AG20443 (cell line): ENCODE measurements at places on chromosomes 3 and 15.

- no peak for DNase-seq
Observed at GRCh38 chr15:69395460-69395859, 18.7 kb upstream of the KIF23 start.

DNA sequence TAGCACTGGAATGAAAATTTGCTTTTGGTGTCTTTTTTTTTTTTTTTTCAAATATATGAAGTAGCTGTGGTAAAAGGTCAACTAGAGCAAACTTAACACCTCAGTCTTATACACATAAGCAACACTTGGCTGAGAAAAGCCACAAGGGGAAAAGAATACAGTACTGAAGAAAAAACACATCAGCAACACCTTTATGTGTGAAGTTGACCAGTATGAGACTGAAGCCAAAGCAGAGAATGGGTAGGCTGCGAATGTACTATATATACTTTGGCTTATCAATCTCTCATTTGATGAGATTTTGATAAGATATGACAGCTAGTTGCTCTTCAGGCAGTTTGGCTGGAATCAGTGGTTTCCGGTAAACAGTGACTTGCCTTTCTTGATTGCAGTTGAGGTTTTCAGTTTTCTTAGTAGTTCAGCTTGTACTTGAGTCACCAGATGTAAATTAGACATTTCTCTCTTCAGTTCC, 22.0 kb upstream of the ZCWPW2 start:
- no peak for DNase-seq

GRCh38 chr3:127997961-127998360, 54.3 kb upstream of the SEC61A1 start:
- DNase-seq: no peak

- DNase-seq: no peak
Observed at GRCh38 chr3:128867200-128868125, 12.0 kb upstream of the ACAD9 start.

DNA sequence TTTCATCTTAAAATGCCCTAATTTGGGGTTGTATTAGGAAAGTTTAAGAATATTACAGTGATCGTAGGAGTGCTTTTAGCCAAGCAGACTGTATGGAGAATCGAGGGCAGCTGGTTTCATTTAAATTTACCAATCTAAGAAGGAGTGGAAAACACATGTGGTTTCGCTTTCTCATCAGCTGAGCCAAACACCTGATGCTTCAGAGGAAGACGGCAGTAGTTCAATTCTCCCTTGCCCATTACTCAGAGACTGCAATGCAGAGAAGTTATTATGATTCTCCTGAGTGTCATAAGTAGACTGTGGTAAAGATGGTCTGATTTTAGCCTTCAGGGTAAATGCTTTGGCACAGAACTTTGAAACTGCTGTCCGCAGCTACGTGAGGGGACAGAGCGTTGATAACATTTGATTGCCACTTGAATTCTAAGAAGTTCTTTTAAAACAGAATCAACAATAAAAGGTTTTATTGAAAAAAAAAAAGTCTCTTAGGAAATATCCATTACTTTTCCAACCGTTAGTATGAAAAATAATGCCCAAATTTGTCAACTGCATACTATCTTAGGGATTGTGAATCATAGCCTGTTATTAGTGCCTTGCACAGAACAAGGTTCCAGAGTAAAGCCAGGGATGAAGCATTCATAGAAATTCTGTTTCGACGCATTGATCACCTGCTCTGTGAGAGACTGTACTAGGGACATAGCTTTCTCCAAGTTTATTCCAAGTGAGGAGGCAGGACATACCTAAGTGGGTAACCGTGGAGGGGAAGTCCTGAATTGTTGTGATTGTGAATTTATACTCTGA, 25.6 kb downstream of the LYSMD4 start:
- peak; percentile 51 for DNase-seq

DNA sequence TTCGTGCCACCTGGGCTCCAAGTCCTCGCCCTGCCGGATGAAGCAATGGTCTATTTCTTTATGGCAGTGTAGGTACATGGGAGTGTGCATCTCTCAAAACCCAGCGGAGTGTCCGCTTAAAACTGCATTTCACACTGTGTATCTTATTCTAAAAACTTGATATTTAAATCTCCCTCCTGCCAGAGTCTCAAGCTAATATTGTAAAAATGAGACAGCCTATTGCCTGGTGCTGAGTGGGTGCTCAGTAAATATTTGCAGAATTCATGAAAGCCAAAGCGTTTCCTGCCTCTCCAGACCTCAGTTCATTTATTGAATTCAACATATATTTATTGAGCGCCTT, 330 bp upstream of the TBC1D2B start:
- DNase-seq: no peak

DNA sequence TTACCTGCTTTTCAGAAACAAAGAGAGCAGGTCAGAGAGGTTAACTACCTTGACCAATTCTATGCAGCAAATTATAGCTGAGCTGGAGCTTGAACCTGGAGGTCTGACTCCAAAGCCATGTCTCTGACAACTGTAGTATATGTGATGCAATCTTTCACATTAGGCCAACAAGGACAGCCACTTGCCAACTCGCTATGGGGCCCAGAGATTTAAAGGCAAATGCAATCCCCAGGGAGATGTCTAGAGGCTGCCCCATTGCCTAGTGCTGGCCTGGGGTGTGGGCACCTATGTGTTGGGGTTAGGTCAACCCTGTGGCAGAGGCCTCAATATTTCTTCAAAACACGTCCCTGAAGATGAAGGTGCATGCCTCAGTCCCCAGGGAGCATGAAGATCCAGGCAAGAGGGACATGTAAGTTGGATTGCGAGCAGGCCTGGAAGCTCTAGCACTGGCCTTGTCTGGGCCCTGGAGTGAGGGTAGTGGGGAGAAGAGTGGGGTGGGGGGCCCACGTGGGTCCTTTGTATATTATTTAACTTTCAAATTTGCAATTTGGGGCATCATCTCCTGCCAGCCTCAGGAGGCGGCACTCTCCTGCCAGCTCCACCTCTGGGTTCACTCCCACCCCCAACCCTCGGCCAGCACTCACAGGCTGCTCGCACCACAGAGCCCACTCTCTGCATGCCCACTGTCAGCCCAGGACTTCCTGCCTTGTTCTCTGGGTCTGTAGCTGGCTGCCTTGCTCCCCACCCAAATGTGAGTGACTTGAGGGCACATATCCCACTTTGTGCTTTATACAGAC, 64.3 kb downstream of the SLC12A8 start:
- DNase-seq: no peak

GRCh38 chr3:8256441-8257071, 245.1 kb upstream of the LMCD1 start:
- no peak for DNase-seq

DNA sequence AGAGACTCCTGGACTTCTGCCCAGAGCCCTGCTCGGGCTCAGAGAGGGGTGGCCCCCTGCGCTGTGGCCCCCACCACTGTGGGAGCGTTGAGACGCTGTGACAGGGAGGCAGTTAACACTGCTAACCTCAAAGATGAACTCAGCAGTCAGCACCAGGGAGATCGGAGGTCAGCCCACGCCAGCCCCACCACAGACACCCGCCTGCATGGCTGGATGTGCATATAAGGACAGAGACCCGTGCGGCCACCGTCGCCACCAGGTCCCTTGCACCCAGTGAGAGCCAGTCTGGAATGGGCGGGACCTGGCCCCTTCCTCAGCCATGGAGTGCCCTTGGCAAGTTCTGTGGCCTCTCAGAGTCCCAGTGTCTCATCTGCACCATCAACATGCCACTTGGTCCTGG, 48.5 kb upstream of the FURIN start:
- no peak for DNase-seq

DNA sequence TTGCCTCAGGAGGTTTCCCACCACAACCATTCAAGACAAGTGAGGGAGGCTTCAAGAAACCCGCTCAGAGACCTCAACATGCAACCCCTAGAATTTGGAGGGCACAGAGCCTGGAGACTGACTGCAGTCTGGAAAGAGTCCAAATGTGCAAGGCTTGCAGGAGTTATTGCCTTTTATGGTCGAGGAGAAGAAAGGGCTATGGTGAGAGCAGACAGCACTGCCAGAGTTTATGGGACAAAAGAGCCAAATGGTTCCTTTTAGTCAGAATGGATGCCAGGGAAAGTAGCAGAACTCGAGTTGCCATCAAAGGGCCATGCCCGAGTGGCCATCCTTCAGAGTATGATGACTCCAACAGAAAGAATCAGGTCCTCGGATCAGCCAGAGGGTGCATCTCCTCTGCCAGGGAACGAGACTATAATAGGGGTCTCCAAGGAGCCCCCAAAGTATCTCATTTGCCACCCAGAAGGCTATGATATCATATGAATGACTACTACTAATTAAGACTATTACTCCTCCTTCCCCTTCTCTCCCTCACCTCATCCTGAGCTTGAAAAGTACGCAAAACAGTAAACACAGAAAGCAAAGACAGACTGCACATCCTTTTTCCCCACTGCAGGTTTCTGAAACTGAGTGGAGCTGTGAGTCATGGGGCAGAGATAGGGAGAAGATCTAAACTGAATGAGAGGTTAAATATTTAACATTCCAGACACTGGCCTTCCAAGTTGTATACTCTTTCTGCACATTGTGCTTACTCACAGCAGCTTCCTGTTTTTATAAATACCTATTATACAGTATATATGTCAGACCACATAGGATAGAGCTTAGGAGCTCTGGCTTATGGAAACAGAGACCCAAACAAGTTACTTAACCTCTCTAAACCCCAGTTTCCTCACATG, 33.9 kb upstream of the TMCO5A start:
- DNase-seq: peak; percentile 56

DNA sequence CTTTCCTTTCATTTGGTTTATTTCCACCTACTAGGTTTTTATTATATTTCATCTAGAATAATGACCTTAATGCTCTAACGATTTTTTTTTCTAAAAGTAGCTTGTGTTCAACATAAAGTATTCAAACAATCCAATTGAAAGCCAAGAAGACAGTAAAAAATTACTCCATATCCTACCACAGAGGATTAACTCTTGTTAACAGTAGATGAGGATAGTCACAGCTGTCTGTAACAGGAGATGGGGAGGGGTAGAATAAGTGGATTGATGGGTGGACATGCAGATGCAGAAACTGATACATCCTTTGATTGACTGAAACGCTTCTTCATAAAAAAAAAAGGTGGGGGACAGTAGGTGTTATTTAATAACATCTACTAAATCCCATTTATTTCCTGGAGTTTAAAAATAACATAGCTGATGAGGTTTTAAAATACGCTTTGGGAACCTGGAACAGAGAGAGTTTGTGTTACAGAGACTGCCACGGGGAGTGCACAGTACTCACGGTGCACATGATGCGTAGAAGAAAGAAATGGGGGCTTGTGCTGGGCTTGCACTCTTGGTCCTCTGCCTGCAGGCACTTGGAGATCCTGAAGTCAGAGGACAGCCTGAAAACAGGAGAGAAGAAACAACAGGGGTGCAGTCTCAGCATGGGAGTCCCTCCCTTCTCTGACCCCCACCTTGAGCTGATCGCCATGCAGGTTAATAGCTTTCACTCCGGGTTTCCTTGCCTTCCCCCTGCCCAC, 226.7 kb downstream of the THSD4 start:
- no peak for DNase-seq

GRCh38 chr3:39038165-39038564, 13.6 kb downstream of the SCN11A start:
- DNase-seq: peak; percentile 14

- no peak for DNase-seq
Observed at GRCh38 chr15:76999996-77000395, 5.1 kb downstream of the PSTPIP1 start.

DNA sequence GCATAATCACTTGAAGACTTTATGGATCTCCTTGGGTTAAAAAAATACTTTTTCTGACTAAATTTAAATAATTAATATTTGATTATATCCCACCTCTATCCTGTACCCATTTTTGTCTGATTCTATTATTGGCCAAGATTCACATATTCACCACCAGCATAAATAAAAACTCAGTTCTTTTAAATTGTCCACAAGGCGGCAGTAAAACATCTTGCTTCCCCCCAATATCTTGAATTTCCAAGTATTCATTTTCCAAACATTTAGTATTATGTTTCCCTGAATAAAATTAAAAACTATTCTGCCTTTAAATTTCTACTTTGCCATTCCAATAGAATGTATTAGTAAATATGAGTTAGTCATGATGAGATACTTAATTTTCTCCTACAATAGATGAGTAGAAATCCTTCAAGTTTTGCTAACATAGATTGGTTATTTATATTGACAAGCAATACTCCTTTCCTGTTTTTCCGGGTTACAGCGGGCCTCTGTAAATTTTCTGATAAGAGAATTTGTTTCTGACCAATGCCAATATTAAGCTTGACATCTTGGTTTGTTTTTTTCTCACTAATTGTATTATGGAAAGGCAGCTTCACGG, 218.7 kb upstream of the MDFIC2 start:
- peak; percentile 43 for DNase-seq

DNA sequence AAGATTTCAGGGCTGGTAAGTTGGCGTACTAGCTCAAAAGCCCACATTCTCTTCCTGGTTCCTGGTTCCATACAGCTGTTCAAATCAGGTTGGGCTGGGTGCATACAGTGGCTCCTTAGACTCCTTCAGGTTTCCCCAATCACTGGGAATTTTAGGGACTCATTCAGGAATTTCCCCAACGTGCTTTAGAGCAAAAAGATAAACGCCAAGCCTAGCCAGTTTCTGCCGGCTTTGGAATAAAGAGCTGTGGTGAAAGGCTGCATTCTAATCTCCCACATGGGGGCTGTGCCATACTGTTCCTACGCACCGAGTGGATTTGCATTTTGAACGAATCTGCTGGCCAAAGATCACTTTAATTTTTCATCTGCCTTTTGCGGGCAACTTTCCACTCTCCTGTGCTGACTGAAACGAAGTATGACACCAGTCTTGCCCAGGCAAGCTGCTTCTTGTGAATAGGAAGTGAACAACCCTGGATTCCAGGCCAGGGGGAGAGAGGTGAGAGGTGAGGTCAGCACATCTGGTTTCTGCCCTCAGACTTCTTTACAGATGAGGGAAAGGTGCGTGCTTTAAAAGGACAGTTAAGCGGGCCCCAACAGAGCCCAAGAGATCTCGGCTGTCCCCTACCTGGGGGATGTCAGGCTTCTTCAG, 184.2 kb upstream of the PDZRN3 start:
- no peak for DNase-seq

DNA sequence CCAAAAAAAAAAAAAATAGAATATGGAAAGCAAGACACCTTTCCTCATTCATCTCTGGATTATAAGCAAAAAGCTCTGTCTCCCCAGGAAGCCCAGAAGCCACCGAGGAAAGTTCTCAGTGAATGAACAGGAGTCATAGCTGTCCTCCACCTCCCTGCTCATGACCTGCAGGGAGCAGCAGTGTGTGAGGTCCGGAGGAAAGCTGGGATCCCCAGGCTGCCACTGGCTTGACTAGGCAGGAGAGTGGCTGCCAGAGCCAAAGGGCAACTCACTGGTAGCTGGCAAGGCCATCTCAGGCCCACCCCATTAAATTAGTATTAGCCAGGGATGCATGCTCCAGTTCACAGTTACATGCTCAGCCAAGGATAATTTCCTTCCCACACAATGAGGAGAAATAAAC, 191.6 kb upstream of the STT3B start:
- no peak for DNase-seq

DNA sequence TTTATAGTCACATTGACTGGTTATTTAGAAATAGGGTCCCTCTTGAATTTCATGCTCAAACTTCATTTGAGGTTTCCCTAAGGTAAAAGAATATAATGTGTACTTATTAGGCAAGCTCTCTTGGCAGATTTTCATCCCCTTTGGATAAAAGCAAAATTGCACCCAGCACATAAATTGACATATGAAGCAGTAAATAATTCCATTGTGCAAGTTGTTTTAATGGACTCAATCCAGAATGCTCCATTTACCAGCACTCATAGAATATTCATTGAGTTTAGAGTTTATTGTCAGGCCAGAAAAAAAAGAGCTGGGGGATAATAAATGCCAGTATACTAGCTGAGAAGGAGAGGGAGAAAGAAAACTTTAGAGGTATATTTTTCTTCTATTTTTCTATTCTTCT, 136.8 kb downstream of the TPRG1 start:
- no peak for DNase-seq
